GM20000 (cell line): ENCODE measurements at places on chromosomes 12 and 14.
A peak's percentile ranks its signal among the peaks of the same experiment; 100 is the strongest.

DNA sequence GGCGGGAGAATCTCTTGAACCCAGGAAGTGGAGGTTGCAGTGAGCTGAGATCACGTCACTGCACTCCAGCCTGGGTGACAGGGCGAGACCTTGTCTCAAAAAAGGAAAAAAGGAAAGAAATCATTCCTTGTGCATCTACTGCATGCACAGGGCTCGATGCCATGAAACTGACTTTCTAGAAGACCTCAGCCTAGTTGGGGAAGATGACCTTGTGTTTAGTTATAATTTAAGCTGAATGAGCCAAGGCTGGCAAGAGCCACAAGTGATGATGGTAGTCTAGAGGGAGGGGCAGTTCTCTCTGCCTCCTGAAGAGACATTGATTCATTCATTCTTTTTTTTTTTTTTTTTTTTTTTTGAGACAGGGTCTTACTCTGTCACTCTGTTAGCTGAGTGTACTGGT, 24.2 kb downstream of the ACACB start:
- DNase-seq, result no peak

GRCh38 chr12:117098024-117098360, 1.2 kb downstream of the TESC start:
- no peak for DNase-seq

- DNase-seq, result no peak
Measured at GRCh38 chr12:118544569-118544968, 168.2 kb downstream of the SUDS3 start.

GRCh38 chr12:48678551-48679185, 3.4 kb downstream of the KANSL2 start:
- DNase-seq, result no peak

- no peak for DNase-seq
Measured at GRCh38 chr12:6340745-6341416, 995 bp downstream of the TNFRSF1A start.

DNA sequence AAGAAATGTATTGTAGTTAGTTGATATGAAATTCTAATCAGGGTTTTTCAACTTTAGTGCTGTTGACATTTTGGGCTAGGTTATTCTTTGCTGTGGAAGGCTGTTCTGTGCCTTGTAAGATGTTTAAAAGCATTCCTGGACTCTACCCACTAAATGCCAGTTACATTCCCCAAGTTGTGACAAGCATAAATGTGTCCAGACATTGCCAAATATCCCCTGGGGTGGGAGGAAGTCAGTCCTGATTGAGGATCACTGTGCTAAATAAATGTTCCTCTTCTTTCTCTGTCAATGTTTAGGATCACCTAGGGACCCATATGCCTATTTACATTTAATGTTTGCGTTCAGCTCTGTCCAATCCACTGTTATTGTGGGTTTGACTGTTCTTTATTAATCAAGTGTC, 268.3 kb downstream of the TMTC2 start:
- no peak for DNase-seq

DNA sequence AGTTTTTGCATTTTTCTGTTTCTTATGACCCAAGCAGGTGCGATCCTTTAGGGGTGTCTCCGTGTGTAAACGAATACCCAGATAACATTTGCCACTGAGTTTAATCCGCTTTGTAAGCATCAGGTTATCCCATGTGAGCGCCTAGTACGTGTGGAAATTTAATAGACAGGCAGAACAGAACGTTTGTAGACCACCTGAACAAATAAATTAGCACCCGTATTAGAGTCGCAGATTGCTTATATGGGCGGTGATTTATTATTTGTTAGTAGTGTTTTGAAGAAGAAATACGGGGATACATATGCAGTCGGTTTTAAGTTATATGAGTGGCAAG, 325 bp downstream of the C12orf60 start:
- DNase-seq, result no peak

- peak; percentile 76 for DNase-seq
Measured at GRCh38 chr14:91114079-91115065, 499 bp downstream of the DGLUCY start.

GRCh38 chr14:96146131-96146771, 58.4 kb upstream of the BDKRB2 start:
- no peak for DNase-seq

DNA sequence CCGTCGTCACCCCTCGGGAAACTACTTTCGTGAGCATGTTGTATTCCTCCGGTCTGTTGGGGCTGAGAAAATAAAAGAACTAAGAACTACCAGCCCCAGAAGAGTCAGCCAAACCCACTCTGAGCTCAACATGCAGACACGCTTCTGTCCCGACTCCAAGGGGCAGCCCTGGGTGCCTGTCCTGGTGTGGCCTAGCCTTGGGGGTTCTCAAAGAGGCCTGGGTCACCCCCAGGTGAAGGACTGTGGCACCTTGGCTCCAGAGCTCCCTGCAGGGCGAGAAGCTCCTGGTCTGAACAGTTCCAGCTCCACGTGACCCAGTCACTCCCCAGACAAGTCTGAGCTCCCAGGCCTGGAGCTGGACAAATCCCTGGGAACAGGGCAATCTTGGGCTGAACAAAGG, 87.0 kb downstream of the VWF start:
- no peak for DNase-seq

DNA sequence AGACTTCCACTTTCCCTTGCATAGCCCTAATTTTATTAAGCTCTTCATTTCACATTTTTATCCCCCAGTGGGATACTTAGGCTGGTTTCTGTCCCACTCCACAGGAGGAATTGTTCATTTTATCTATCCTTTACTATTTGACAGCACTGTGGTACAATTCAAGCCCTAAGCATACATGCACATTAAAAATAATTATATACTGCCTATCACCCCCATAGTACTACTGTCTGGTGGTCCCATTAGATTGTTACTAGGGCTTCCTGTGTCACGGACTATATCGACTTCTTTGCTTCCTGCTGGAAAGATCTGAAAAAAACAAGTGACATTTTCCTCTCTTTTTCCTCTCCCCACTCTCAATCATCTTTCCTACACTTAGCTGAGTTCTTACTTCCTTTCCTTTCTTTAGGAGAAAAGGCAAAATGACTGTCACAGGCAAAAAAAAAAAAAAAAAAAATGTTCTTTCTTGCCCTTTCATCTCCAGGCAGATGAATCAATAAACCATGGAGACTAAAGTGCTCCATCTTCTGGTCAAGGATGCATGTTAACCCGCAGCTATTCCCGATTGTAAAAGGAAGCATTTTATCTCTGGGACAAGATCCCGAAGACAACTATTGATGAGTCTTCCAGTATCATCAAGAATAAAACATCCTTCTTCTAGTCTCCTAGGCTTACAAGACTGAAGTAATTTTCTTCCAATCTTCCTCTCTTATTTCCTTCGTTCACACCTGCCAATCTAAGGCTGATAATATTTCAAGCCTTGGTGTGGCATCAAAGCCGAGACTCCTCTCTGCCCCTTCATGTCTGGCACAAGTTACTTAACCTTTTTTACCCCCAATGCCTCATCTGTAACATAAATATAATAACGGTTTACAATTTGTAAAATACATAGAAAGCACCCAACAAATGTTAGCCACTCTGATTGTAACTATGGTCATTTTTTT, 94.4 kb upstream of the PLEKHG7 start:
- peak; percentile 25 for DNase-seq

- DNase-seq, result no peak
Measured at GRCh38 chr12:11273449-11273848, 3.9 kb upstream of the PRB3 start.

GRCh38 chr14:96748362-96748761, 48.8 kb upstream of the VRK1 start:
- DNase-seq, result no peak

DNA sequence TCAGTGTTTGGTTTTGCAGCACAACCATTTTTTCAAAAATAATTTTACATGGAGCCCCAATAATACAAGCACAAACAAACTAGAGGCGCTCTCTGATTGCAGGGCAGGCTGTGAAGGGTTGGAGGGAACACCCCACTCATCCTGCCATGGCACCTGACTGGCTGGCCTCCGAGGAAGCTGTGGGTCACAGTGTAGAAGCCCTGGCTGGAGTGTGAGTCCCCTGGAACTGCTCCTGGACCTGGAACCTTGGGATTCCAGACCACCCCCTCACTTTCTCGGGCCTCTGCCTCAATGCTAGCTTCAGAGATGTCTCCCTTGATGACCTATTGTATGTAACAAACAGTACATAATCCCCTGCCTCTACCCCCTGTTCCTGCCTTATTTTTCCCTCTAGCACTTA, 14.8 kb upstream of the SERPINA12 start:
- no peak for DNase-seq

- DNase-seq, result no peak
Measured at GRCh38 chr12:93968536-93969285, 179.7 kb upstream of the PLXNC1 start.

GRCh38 chr14:70002589-70003346, 123.6 kb downstream of the SMOC1 start:
- no peak for DNase-seq

DNA sequence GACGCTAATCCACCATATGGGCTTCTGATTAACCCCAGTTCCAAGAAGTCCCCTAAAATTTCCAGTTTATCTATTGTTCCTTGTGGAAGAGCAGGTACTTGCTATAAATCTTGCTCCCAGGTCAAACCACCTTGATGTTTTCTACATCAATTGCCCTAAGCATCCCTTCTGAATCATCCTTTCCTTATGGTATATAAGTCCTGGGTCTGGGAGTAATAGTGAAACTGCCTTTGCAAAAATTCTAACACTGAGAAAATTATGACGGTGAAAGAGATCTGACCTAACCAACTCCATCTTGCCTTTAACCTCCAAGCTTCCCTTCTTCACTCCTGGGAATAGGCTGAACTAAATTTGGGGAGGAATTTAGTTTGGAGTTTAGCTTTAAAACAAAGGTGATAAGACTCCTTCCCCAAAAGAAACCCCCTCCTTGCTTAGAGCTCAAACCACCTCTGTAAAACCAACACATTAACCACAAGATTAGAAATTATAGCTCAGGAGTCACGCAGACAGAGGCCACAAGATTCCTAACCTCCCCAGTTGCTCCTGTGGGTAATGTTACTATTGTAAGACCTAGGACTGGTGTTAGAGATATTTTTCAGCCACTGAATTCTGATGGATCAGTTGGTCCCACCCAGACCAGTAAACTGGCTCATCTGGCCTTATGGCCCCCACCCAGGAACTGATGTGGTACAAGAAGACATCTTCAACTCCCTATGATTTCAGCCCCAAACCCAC, 33.8 kb upstream of the DTX1 start:
- no peak for DNase-seq
